Natural killer cell (primary cell): ENCODE measurements at places on chromosomes 6 and 20.

GRCh38 chr6:19632230-19632629, 204.9 kb upstream of the ID4 start:
- no peak for DNase-seq

- DNase-seq, result no peak
Observed at GRCh38 chr6:14450133-14450504, 332.5 kb downstream of the CD83 start.

- DNase-seq, result no peak
Observed at GRCh38 chr6:6741264-6741663, 152.7 kb downstream of the LY86 start.

DNA sequence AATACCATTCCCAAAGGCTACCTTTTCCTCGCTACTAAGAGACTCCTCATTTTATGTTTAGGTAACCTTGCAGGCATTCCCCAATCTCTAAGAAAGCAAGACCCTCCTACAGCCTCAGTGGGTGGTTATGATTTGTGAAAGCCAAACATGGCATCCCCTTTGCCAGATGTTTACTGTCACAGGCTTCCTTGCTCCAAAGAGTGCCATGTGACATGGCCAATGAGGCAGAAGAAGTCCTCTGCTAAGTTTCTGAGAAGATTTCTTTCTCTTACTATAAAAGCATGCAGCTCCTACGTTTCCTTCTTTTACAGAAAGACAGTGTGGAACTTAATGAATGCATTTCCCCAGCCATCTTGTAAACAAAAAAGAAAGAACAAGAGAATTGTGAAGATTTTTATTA, 688.2 kb downstream of the TBC1D32 start:
- no peak for DNase-seq

DNA sequence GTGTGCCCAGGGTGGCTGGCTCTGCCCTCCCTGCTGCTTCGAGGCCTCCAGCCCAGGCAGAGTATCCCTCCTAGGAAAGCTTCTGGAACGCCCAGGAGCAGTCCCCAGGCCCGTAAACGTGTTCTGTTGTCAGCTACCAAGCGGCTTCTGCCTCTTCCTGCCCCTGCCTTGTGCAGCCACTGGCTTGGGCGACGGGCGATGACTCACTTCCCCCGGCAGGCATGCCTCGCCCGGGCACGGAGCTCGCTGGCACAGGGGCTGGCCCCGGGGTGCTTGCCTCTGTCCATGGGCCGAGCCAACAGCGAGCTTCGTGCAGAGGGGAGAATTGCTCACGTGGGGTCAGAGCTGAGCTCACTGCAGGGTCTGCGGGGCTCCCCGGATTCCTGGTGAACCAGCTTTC, 86.7 kb upstream of the THBS2 start:
- DNase-seq, result no peak

GRCh38 chr6:132316970-132317369, 84.3 kb downstream of the MOXD1 start:
- no peak for DNase-seq

- no peak for DNase-seq
Observed at GRCh38 chr20:22586645-22587310, 2.4 kb upstream of the FOXA2 start.

DNA sequence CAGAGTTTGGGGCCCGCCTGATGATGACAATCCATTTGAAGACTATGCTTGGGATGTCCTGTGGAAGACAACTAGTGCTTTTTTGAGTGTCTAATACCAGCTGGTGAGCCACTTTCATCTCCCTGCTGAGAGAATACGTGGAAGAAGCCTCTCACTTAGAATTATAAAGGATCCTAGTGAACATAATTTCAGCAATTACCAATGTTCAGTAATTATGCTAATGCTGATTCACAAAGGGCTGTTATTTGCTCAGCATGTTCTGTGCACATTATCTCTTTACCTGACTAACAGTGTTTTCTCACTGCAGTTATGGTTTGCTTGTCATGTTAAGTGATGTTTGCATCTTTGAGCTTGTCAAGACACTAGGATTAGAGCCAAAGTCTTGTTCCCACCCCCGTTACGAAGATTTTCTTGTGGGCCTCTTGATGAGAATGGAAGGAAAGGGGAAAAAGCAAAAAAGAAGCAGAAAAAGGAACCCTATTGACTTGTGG, 282.1 kb upstream of the CHD6 start:
- no peak for DNase-seq

- DNase-seq, result peak; percentile 93
Observed at GRCh38 chr6:32413427-32414047, 6.6 kb upstream of the BTNL2 start.

- no peak for DNase-seq
Observed at GRCh38 chr6:108165714-108166663, at the start of gene NR2E1. Gene NR2E1, plus strand, starts transcription at chr6:108166022. Its CDS starts 744 bp downstream, at chr6:108166766.

GRCh38 chr6:36113703-36114102, 16.6 kb upstream of the MAPK13 start:
- DNase-seq, result no peak

GRCh38 chr20:46544576-46544975, 5.9 kb downstream of the OCSTAMP start:
- DNase-seq, result no peak

GRCh38 chr20:19823216-19823615, 65.2 kb downstream of the RIN2 start:
- no peak for DNase-seq

GRCh38 chr20:13089950-13090469, 81.2 kb downstream of the SPTLC3 start:
- DNase-seq, result no peak

GRCh38 chr6:157427969-157428368, 47.0 kb downstream of the ZDHHC14 start:
- no peak for DNase-seq

DNA sequence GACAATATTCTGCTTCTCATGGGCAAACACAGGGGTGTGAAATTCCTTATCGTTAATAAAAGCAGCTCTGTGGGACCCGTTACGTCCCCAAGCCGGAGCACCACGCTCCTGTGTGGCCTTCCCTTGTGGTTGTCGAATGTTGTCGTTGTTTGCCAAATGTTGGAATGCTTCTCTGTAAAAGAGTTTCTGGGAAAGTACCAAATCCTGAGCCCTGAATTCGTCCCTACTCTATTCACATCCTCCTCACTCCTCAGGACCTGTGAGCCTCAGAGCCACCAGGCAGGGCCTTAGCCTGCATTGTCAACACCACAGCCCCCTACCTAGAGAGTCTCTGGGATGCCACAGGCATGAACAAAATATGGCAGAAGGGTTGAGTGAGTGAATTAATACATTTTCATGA, 64.0 kb downstream of the THBS2 start:
- no peak for DNase-seq

DNA sequence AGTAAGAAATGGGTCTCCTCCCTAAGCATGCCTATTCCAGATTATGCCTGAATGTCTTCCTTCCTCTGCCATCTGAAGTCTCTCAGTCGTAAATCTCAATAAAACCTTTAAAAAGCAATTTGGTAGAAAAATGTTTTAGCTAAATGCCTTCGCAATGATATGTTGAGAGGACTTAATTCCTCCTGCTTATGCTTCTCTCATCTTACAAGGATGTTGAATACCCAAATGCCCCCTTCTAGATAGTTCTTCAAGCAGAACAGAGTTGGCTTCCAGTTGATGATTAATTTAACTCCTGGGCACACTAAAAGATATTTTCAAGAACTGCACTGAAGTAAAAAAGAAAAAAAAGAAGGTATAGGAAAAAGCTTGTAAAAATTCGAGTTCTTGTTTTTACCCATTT, 275.0 kb upstream of the SPTLC3 start:
- no peak for DNase-seq

- DNase-seq, result no peak
Observed at GRCh38 chr6:161568885-161569456, 295.1 kb upstream of the AGPAT4 start.

DNA sequence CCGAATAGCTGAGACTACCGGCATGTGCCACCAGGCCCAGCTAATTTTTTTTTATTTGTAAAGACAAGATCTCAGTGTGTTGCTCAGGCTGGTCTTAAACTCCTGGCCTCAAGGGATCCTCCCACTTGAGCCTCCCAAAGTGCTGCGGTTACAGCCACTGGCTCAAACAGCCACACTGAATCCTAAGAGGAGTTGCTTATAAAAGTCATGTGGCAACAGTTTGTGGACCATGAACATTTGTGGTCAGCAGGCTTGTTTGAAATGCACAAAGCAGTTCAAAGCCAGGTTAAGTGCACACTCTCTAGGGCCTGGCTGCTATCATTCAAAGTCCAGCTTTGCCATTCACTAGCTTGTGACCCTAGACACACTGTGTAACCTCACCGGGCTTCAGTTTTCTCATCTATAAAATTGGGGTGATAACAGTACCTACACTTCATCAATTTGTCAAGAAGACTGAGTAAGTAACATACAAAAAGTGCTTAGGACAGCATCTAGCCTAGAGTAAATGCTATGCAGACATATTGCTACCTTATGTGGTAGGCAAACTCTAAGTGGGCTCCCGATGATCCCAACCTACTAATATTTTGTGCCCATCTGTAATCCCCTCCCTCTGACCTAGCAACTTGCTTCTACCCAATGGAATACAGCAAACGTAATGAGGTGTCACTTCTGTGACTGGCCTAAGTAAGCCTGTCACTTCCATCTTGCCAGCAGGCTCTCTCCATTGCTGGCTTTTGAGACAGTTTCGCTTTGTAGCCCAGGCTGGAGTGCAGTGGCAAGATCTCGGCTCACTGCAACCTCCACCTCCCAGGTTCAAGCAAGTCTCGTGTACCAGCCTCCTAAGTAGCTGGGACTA, 122.9 kb downstream of the ZMYND8 start:
- no peak for DNase-seq

GRCh38 chr6:63094947-63095346, 116.3 kb upstream of the FKBP1C start:
- DNase-seq, result no peak

DNA sequence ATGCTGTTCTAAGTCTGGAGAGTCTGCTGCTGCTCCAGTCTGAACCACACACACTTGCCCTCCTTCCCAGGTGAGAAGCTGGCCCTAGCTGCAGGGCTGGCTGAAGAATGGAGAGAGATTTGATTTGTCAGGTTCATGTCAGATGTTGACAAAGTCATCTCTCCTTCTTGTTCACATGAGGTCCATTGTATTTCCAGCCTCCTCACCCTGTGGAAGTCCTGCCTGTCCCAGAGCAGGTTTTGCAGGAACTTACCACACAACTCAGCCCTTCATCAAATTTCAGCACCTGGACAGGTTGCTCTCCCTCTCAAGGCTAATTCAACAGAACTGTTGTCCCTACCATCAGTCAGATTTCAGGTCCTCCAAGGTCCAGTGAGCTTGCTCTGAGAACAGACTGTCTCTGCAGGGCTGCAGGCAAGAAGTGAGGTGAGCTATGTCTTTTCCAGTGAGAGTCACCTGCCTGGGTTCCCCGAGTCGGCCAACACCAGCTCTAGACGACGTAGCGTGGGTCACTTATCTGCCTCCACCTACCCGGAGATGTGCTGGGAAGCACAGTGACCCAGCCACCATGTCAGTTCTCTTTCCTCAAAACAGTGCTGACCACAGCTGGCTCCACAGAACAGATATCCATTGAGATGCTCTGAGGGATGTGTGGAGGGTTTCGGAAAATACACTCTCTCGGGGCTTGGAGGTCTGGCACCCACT, 58.0 kb upstream of the CD93 start:
- no peak for DNase-seq

GRCh38 chr6:70857387-70858077, 99.3 kb downstream of the B3GAT2 start:
- DNase-seq, result no peak

GRCh38 chr6:156659822-156660198, 117.4 kb upstream of the ARID1B start:
- DNase-seq, result no peak

- no peak for DNase-seq
Observed at GRCh38 chr20:46751856-46752255, 42.4 kb downstream of the SLC2A10 start.

- no peak for DNase-seq
Observed at GRCh38 chr6:144756469-144756868, 471.3 kb downstream of the UTRN start.

GRCh38 chr6:149683256-149683859, 34.5 kb downstream of the LATS1 start:
- DNase-seq, result no peak

GRCh38 chr6:751765-752164, 58.8 kb upstream of the EXOC2 start:
- no peak for DNase-seq

DNA sequence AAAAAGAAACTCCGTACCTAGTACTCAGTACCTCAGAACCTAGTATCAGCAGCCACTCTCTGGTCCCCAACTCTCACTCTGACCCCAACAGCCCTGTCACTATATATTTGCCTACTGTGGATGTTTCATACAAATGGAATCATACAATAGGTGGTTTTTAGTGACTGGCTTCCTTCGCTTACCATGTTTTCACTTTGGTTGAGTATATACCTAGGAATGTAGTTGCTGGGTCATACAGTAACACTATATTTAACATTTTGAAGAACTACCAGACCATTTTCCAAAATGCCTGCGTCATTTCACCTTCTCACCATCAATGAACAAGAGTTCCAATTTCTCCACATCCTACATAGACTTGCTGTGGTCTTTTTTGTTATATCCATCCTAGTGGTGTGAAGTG, 283.2 kb downstream of the GMDS start:
- DNase-seq, result no peak

GRCh38 chr6:11266926-11267325, 34.5 kb upstream of the NEDD9 start:
- DNase-seq, result no peak

DNA sequence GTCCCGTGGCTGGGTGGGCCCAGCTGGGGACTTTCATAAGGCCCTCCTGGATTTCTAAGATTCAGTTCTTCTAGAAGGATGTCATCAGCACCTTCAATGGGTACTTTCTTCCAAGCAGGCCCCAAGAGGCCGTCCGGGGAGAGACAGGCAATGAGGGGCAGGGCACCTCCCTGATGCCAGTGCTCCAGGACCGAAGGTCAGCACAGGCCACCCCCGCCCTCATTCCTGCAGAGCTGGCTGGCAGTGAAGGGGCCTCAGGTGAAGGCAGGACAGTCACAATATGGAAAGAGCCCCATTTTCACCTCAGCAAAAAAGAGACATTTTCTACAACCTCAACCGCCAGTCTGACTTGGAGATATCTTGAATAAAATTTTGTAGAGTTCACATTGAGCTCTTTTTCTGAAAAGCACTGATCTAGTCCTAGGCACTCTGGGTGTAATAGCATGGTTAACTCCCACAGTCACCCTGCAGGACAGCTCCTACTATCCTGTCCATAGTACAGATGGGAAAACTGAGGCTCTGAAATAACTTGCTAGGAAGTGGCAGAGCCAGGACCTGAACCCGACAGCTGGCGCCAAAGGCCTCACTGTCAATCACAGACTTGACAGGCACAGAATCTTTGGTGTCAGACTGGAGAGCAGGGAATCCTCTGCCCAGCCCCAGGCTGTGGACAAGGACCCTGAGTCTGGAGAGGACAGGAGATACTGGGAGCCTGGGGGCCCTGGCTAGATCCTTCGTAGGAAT, 50.3 kb downstream of the RRBP1 start:
- DNase-seq, result no peak

- no peak for DNase-seq
Observed at GRCh38 chr6:119894811-119895210, 545.2 kb upstream of the MAN1A1 start.
